Ascending aorta (tissue), 2 donors: ENCODE measurements at places on chromosomes 12 and 14. TPM values are rescaled to one million over a fixed set of nuclear protein-coding genes. Genes with fewer than 3 reads are reported as not detected.

The KCNMB4 gene
- total RNA-seq = 3.4 TPM

GRCh38 chr14:22427771-22428231 is 161.2 kb downstream of the DAD1 start:
- no peaks in the 10 kb centered on the region for H3K4me1 ChIP-seq
- H3K36me3 ChIP-seq = no peaks in the 10 kb centered on the region
- H3K4me3 ChIP-seq = peak overlapping the region; percentile 23
- H3K27me3 ChIP-seq = no peaks in the 10 kb centered on the region

The SLC6A15 gene
- total RNA-seq = not detected

DNA sequence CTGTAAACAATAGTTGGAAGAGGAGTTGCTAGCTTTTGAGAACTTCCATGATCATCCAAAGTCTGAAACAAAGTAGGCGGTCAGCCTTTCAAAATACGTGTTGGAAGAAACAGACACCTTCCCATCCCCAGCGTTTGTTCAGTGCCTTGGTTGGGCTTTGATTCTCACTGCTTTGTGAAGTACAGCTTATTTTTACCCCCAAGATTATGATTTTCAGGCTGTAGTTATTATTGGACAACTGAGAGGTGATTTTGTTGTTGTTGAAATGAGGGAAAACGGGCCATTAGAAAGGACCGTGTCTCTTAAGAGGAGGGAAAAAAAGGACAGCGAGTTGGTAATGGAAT is 921 bp upstream of the CEP83 start:
- no peaks in the 10 kb centered on the region for H3K27me3 ChIP-seq
- no peaks in the 10 kb centered on the region for H3K36me3 ChIP-seq
- H3K4me3 ChIP-seq = peak overlapping the region; percentile 97
- H3K27ac ChIP-seq = peak overlapping the region; percentile 83
- H3K4me1 ChIP-seq = peaks cover 14% of the 10 kb centered on the region

The MNAT1 gene
- 37.5 TPM for total RNA-seq

The GYS2 gene
- not detected for total RNA-seq

GRCh38 chr12:132323171-132324010 is 6.0 kb downstream of the GALNT9 start:
- no peaks in the 10 kb centered on the region for H3K36me3 ChIP-seq
- no peak for DNase-seq
- no peak overlapping the region for H3K27ac ChIP-seq
- H3K4me3 ChIP-seq = no peak overlapping the region
